ENCODE measurements at places on chromosomes 6 and 20.

- DNase-seq = no peak
Measured at GRCh38 chr6:82362878-82363427, 664 bp upstream of the TPBG start.

DNA sequence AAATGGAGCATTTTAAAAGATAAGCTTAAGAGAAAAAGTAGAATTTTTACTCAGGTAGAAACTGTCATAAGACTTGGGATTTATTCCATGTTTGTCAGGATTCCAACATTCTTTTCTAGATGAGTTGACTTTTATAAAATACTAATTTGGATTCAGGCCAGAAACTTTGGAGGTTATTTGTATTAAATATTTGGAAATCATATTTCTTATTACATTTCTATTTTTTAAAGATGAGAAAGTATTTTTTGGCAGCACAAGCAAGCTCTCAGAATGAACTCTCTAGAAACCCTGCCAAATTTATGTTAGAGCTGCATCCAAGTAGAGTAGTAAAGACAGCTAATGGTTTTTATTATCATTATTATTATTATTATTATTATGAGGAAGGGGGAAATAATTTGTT is 1014.9 kb upstream of the GJE1 start:
- no peak for DNase-seq

- no peak for DNase-seq
Measured at GRCh38 chr6:147507162-147508041, 1.1 kb upstream of the SAMD5 start.

- no peak for DNase-seq
Measured at GRCh38 chr6:37809197-37809543, 10.4 kb upstream of the ZFAND3 start.

DNA sequence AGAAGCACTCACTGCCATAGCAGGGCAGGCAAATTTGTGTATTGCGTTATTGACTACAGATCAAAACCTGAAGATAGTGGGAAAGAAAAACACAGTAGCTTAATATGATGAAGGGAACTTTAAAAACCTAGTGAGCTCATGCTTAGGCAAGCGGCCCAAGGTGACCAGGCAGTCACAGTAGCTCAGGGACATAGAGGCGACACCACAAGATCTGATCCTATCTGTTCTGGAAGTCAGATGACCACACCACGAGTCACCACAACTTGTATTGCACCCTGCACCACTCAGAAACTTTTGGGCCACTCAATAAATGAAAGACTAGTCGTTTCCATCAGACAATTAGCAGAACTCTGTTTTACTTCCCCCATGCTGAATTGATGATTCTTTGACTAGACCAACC is 4.9 kb downstream of the CLIC5 start:
- DNase-seq = no peak
